ENCODE measurements at places on chromosomes 2 and 18. TPM values are rescaled to one million over a fixed set of nuclear protein-coding genes. Genes with fewer than 3 reads are reported as not detected.

DNA sequence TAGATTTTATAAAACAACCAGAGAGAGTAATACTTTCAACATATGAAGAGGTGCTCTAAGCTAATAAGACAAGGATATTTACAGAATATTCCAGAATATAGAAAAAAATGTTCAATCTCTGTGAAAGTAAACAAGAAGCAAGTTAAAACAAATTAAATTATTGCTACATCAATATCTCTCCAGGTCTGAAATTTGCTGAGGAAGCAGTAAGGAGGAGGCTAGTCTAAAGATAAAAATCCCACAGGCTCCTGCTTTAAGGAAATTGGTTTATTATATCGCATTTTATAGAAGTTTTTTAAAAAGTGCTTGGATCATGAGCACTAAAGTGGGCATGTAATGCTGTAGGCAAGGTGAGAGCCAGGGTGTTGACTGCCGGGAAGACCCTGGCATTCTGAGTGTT is 39.7 kb upstream of the ASB18 start:
- no peak for DNase-seq

DNA sequence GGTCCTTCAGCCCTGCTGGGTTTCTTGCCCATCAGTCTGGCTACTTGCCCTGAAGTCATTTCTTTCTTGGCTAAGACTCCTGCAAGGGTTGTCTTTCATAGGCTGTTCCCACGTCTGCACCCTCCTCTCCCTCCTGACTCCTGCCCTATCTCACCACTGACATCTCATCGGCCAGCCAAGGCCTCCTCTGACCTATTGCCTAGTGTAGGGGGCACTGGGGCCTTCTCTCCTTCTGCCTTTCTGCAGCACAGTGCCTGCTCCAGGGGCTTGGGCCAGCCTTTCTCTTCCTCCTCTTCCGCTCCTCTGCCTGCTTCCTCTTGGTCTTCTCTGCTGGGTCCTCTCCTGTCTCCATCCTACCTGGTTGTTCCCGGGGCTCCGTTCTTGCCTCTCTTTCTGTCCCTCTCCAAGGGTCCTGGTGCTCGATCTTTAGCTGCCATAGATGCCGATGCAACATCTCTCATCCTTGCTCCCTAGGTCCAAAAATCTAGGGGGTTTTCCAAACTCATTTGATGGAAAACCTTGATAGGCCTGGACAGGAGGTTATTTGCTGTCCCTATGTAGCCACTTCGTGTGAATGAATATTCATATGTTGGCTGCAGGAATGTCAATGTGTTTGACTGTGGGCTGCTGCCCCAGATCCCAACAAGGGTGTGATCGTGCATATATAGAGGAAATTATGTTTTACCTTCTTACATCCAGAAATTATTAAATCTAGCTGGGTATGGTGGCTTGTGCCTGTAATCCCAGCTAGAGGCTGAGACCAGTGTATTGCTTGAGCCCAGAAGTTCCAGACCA is 9.7 kb upstream of the NT5DC4 start:
- DNase-seq, result no peak

DNA sequence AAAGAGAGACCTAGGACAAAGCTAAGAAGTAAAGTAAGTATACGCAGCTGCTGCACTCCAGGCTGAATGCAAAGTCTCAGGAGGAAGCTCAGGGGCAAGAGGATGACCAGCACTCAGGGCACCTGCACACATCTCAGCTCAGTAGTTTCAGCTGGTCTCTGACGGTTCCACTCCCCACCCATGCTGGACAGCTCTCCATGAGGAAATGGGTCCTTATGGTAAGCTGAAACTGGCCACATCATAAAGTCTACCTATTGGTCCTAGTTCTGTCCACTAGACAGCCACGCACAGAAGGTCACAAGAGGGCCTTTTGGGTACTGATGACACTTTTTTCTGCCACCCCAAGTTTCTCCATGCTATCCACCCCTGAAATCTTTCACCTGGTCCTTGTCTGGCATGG is 215.3 kb downstream of the TTC32 start:
- DNase-seq, result no peak

DNA sequence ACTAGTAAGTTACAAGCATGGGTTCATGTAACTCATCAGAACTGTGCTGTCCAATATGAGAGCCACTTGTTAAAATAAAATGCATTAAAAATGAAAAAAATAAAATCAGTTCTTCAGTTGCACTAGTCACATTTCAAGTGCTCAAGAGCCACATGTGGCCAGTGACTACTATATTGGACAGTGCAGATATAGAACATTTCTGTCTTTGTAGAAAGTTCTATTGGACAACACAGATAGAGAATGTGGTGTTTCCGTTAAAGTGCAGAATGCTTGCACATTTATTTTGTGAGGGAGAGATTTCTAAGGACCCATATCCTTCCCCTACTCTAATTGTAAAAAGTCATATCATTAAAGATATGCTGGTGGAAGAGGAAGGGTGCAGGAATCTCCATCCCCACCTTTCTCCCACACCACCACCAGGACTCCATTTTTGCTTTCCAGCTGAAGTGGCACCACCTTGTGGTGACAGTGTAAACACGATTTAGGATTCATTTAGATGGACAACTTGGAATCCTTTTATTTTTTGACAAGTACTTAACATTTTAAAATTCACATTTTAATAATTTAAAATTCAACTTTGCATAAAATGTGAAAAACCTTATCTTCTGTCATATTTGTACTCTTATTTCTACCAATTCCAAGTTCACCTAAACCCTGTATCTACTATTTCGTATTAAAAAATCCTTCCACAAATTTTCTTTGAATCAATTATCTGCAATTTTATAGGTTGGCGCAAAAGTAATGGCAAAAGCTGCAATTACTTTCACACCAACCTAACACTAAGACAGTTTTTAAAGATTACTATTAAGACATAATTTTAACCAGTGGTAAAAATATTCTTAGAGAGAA is 9.4 kb upstream of the CD302 start:
- DNase-seq, result no peak

- DNase-seq, result no peak
These were observed 12.7 kb downstream of the FAM110C start for GRCh38 chr2:33620-34019.

GRCh38 chr2:12034382-12034781 is 287.9 kb downstream of the LPIN1 start:
- DNase-seq, result no peak

- DNase-seq, result no peak
These were observed 24.2 kb downstream of the MAP3K20 start for GRCh38 chr2:173099804-173100203.

- DNase-seq, result peak; percentile 77
These were observed 17.3 kb downstream of the DGKD start for GRCh38 chr2:233371641-233372040.

IL37 gene
- total RNA-seq, result not detected

NR4A2 gene
- total RNA-seq, result 1.8 TPM

LIMS3 gene
- 4.6 TPM for total RNA-seq
